ENCODE measurements at places on chromosomes 2 and 18.

DNA sequence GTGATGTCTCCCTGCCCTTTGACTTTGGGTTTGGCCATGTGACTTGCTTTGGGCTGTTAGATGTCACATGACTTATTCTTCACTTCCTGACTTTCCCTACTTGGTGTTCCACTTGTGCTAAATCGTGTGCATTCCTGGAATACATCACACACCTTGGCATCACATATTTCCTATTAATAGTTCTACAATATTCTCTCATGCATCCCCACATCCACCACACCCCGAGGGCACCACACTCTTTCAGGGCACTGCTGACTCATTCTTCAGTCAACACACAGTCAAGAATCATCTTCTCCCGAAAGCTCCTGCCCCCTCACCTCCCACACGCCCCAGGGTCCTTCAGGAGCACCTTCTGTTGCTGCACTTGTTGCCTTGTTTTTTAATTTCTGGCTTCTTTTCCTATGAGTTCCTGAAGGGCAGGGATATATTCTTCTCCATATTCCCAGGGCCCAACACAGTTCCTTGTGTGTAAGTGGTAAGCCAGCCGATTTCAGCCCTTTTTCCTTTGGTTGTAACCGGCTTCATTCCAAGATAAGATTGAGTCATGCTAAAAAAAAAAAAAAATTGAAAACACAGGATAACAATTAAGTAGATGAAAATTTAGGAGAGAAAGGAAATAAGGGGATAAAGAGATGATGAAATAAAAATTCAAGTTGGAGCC, 341.4 kb downstream of the SLC4A3 start:
- no peak for DNase-seq

GRCh38 chr2:6881046-6881445, 3.5 kb downstream of the RSAD2 start:
- DNase-seq: no peak

DNA sequence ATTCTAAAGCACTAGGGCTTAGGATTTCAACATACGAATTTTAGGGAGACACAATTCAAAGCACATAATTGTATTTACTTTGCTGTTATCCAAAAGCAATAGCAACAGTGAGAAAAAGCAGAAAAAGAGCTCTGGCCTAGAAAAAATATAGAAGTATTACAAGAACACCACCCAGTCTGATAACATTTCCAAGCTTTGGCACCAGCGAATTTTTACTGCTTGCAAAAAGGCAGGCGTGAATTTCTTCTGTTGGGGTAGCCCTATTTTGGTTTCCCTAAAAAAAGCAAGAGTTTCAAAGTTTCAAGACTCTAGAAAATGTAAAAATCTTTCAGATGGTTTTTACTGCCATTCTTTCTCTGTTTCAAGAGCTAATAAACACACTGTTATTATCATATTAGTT, 292.7 kb downstream of the DPP10 start:
- no peak for DNase-seq

- peak; percentile 11 for DNase-seq
Observed at GRCh38 chr2:206915121-206915520, 24.2 kb upstream of the CPO start.

DNA sequence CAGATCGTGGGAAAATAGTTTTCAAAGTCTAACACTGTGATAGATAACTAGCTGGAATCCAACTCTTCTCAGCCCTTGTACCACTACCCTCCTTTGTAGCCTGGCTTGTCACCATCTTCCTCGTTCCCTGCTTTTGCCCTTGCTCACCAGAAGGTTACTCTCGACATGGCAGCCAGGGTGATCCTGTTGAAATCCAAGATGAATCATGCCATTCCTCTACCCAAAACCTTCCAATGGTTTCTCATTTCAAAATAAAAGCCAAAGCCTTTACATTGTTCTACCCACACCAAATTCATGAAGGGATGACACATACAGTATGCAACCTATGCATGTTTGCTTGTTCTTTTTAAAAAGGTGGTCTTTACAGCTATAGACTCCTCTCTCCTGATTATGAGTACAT, 45.7 kb downstream of the STAT4 start:
- no peak for DNase-seq

- DNase-seq: no peak
Observed at GRCh38 chr18:63505566-63506335, 29.0 kb downstream of the SERPINB5 start.

DNA sequence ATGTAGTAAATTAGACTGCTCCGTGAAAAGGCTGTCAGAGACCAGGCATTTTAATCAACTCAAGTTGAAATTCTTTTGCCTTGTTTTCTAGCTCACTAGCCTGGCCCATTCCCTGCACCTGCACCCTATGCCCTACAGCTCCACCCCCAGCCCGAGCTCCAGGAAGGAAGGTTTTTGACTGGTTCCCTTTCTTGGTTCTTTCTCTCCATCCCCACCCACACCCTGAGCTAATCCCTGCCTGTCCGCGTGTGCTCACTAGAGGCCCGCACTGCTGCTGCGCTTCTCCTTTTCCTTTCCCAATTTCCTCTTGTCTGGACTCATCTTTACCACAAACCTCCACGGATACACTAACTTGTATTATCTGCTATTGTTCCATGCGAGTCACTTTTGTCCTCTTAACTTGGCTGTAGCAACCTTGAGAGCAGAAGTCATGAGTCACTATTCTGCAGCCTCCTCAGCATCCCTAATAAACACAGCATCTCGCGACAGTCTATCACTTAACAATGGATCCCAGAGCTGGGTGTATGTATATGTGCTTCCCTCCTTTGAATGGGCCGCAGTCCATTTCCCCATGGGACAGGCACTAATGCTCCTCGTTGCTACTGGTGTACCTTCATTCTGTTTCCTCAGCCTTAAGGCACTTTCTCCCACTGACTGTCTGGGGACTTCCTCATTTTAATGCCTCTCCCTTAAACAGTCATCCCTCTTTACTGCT, 36.5 kb downstream of the COLEC12 start:
- DNase-seq: no peak

DNA sequence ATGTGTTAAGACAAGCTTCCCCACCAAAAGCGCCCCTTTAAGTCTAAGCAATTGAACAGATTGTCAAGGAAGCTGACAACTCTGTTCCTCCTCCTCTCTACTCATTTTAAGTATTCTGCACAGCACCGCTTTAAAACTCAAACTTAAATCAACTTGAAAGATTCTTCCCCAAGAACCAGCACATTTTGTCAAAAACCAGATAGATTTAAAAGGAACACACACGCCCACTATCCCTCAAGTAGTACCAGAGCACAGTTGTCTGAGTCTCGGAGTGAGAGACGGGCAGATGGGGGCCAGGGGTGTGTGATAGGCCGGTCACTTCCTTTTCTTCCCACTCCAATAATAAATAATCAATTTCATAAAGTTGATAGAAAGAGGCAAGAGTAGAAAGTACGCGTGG, 67.7 kb upstream of the POU3F3 start:
- no peak for DNase-seq

GRCh38 chr2:169928463-169928864, 101.2 kb downstream of the UBR3 start:
- DNase-seq: no peak

DNA sequence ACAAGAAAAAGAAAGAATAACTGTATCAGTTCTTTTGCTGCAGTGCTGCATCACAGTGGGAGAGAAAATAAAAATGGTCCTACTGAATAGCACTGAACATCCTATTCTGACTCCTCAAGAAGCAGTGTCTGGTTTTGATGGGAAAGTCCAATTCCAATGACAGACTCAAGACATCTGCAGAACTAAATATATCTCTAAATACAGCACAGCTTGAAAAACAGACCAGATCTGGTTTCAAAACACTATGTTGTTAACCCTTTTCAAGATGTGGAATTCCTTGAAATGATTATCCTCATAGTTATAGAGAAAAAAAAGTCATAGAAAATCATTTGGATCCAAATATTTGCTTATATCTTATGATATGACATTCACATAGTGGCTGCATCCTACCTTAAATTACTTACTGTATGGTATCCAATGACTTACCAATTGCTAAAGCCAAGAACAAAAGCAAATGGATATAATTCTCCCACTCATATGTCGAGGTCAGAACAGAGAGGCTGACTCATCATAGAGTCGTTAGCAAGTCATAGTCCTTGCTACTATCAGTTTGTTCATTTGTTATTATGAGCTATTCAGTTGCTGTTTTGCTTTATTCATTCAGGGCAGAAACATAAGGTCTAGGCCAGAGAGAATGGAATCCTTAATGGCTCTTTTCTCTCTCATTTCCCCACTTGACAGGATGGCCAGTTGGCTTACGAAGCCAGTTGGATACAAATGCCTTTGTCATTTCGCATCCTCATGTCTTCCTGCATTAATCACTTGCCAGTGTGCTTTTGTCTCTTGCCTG, 62.5 kb upstream of the ACVR2A start:
- no peak for DNase-seq

- DNase-seq: no peak
Observed at GRCh38 chr2:70551167-70551566, 2.5 kb downstream of the TGFA start.

GRCh38 chr2:165609672-165610071, 140.2 kb downstream of the CSRNP3 start:
- no peak for DNase-seq

GRCh38 chr2:54228945-54229344, 27.1 kb downstream of the TSPYL6 start:
- no peak for DNase-seq

All from left renal cortex interstitium (tissue), 4 donors.